NCI-H1048 (cell line): ENCODE measurements at places on chromosomes 1 and 21.

- no peak for DNase-seq
Observed at GRCh38 chr1:43924516-43924915, 9.1 kb upstream of the ARTN start.

- no peak for DNase-seq
Observed at GRCh38 chr1:100344774-100345173, 7.5 kb upstream of the CDC14A start.

DNA sequence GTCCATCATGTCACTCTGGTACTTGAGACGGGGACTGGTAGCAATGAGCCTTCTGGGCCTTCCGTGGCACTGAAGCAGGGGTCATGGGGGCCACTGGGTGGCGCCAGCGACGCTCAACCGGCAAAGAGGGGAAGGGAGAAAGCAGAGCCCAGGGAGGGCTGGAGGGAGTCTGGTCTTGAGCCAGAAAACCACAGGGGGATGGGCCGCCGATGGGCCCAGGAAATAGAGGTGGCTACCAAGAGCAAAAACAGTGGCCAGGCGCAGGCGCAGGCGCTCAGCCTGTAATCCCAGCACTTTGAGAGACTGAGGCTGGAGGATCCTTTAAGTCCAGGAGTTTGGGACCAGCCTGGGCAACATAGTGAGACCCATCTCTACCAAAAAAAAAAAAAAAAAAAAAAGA, 21.8 kb downstream of the EXOC8 start:
- DNase-seq: no peak

- DNase-seq: no peak
Observed at GRCh38 chr1:172845865-172846264, 187.0 kb downstream of the FASLG start.

DNA sequence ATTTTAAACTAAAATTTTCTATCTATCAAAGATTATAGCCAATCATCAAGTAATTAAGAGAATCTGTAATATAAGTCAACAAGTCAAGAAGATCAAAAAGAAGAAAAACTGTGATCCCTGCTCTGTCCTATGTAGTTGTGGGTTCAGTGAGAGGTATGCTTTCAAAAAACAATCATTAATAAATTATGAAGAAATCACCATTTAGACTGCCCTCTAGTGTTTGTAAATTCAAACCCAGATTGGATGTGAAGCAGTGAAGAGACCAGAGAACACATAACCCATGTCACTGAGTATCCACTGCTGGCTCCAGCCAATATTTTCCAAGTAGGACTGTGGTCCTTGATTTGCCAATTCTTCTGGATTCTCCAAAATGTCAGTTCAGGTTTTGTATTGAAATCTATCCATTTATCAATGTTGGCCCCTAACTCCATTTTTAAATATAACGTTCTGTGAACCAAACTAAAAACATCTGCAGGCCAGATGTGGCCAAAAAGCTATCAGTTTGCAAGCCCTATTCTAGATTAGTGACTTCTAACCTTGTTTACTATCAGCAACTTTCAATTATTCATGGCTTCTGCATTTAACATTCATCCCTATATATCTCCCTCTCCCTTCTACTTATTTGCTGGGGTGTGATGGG, 467.5 kb upstream of the CXADR start:
- DNase-seq: no peak

DNA sequence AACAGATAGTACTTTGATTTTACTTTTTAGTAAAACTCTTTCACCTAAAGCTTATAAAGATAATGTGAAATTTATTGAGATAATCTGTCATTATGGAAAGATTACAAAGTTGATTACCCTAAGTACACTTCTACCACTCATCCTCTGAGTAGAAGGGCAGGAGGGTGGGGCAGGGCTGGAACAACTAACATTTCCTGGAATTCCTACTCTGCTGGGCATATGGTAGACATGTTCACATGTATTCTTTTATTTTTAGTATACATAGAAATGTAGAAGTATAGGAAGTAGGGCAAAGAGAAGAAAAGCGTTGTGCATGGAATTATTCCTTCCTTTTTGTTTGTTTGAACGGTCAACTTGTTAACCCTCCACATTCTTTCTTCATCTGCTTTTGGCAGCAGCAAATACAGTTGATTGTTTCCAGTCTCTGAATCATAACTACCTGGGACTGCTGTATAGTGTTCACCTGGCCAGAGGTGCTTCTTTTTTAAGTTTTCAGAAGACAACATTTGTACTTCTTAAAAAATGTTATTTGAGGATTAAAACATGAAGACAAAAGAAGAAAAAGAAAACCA, 85.1 kb downstream of the POU2F1 start:
- DNase-seq: no peak

DNA sequence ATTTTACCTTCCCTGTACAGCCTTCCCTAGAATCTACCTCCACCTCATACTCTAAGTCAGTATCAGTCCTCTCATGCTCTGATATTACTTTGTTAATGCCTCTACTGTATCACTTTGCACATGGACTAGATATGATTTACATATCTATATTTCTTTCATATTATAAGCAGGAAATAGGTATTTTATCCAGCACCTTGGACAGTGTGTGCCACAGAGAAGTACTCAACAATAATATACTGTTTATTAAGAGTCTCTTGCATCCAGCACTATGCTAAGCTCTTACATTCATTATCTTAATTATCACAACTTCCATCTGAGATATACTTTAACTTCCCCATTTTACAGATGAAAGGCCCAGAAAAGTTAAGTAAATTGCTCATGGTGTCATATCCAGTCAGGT, 247.9 kb upstream of the DAB1 start:
- no peak for DNase-seq

DNA sequence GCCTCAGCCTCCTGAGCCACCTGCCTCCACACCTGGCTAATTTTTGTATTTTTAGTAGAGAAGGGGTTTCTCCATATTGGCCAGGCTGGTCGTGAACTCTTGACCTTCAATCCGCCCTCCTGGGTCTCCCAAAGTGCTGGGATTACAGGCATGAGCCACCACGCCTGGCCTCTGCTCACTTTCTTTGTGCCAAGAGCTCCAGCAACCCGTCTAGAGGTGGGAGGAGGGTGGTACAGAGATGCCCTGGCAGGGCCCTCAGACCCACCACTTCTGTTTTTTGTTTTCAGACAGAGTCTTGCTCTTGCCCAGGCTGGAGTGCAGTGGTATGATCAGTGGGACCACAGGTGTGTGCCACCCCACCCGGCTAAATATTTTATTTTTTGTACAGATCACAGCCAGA, 6.9 kb upstream of the SYNC start:
- DNase-seq: no peak

DNA sequence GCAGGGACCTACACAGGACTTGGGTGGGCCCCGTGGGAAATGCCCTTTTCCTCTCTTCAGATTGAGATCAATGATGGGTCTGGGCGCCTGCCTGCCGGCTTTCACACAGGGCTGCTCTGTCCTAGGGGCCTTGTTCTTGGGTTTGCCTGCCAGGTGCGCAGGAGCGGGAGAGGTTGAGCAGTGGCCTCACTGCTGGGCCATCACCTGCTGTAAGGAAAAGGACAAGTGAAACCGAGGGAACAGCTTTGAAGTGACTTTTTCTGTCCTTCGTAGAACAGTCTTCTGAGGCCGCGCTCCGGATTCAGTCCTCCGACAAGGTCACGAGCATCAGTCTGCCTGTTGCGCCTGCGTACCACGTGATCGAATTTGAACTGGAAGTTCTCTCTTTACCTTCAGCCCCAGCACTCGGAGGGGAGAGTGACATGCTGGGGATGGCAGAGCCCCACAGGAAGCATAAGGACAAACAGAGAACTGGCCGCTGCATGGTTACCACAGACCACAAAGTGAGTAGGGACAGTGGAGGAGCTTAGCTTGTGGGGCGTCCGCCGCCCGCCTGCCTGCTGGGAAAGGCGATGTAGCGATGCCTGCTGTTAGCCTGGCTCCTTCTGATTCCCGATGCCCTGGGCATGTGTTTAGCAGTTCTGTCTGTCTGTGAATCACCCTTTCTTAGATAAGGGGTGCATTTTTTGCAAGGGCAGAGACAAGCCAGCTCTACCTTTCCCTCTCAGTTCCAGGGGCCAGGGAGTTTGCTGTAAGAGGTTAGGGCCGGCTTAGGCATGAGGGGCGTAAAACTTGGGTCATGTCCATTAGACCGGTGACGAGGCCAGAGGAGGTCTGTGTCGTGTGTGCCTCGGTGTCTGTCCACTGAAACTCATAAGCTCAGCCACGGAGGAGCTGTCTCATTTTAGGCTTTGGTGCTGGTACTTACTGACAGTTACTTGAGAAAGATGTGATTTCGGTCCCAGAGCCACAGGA, 19.5 kb upstream of the PWP2 start:
- DNase-seq: no peak

DNA sequence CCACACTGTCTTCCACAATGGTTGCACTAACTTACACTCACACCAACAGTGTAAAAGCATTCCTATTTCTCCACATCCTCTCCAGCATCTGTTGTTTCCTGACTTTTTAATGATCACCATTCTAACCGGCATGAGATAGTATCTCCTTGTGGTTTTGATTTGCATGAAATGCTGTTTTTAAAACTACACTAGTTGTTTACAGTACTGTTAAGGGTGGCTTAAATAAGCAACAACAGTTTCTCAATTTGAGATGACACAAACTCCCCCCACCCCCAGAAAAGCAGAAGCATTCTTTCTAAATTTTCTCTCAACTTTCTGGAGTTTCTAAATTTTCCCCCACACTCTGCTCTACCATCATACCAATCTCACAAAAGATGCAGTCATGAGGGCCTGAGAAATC, 7.1 kb upstream of the SLAMF7 start:
- DNase-seq: no peak
